Stimulated activated CD8-positive, alpha-beta memory T cell treated with anti-CD3 and anti-CD28 coated beads, Interleukin-12 subunit alpha, Interleukin-12 subunit beta, amount 100 ng/mL, for 4 hours (primary cell): ENCODE measurements at places on chromosomes 7 and 10.

DNA sequence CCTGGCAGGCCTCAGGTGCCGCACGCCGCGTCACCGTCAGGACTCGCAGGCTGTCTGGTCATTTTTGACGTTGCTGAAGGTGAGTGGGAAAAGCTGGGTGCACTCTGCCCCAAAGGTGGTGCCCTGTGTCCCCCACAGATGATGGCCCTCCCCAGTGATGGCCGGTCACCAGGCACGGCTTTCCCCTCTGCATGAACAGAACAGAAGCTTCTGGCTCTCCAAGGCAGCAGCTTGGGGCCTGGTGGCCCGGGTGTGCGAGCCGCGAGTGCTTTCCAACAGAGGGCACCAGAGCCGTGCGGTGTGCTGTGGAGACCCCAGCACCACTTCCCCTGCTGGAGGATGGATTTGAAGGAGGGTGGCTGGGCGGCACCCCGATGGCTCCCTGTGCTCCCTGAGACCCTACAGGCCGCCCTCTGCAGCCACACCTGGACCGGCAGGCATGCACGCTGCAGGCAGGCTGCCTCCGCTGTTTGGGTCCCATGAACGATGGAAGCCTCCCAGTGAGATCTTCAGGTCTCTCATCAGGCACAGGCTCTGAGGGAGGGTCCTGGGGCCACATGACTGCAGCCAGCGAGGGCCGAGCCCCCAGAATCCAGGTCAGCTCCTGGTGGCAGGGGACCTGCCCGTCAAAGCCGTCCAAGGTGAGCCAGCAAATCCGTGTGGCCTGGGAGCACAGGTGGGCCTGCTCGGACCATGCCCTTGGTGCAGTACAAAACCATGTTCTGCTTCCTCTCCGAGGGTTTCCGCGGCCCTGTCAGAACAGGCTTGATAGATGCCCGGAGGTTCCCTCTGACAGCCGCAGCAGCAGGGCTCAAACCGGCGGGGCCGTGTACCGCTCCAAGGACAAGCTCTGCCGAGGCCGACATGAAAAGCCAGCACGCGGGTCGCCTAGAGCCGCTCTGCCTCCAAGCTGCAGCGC lies 195.4 kb downstream of the EBF3 start:
- DNase-seq = no peak

- no peak for DNase-seq
Observed at GRCh38 chr7:158525648-158526484, 61.8 kb downstream of the PTPRN2 start.

GRCh38 chr10:113331961-113332360 lies 220.9 kb upstream of the HABP2 start:
- no peak for DNase-seq

- DNase-seq = no peak
Observed at GRCh38 chr7:158453663-158454062, 134.0 kb downstream of the PTPRN2 start.
